ENCODE measurements at places on chromosomes 4 and X.

DNA sequence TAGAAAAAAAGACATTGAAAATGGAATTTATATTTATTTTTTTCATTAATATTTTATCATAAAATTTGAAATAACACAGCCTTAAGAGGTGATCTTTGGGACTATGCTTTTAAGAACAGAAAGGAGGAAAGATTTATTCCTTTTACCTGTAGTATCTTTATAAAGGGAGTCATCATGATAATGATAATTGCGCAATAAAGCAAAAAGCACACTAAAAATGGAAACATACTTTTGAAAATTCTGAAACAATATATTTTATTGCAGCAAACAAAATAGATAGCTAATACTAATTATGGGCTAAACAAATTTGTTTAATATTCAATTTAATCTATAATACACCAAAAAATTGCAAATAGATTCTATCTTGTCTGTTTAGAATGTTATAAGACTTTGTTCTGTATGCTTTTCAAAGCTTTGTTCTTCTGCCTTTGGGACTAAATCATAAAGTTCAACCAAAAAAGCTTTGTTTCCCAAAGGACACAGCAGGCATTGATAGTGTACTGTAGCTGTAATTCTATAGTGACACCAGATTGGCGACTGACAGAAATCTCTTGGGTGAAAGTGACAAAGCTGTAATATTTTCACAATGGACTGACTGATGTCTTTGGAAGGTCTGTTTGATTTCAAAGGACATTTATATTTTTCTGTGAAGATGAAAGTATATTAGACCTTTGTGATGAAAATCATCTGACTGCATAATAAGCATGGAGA lies 2156.6 kb upstream of the TENM3 start:
- no peak for DNase-seq

GRCh38 chrX:8242431-8243020 lies 71.5 kb upstream of the VCX2 start:
- DNase-seq, result no peak

DNA sequence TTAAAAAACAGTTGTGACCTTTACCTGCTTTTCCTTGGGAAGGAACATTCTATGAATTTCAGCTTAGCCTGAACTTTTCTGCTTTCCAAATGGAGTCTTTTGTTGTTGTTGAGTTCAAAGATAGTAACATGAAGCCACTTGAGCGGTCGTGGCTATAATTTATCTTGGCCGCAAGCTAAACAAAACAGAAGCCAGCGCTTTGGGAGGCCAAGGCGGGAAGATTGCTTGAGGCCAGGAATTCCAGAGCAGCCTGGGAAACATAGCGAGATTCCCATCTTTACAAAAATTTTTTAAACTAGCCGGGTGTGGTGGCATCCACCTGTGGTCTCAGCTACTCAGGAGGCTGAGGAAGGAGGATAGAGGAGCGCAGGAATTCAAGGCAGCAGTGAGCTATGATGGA lies 29.9 kb downstream of the TKTL1 start:
- no peak for DNase-seq

GRCh38 chrX:68419975-68420374 lies 13.3 kb downstream of the OPHN1 start:
- no peak for DNase-seq

DNA sequence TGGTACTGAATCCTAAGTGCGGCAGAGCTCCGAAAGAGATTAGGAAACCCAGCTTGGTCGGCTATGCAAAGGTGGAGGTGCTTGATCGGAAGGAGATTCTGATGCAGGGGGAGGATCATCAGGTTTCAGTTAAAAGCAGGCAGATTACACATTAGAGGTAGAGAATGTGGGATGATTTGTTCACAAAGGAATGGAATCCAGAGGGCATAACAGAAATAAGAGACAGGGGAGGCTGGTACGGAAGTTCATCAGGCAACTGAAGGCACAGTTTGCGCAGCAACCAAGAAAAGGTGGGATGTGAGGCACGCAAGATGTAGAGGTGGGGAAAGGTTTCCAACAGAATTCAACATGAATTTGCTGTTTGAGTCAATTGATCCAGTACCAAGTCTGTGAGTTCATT lies 424 bp upstream of the ZNF330 start:
- no peak for DNase-seq

- no peak for DNase-seq
Measured at GRCh38 chr4:174626342-174627008, 104.2 kb upstream of the HPGD start.

- no peak for DNase-seq
Measured at GRCh38 chr4:150385606-150386005, 196.3 kb upstream of the MAB21L2 start.

- DNase-seq, result no peak
Measured at GRCh38 chr4:155638195-155638965, 28.3 kb upstream of the GUCY1A1 start.

DNA sequence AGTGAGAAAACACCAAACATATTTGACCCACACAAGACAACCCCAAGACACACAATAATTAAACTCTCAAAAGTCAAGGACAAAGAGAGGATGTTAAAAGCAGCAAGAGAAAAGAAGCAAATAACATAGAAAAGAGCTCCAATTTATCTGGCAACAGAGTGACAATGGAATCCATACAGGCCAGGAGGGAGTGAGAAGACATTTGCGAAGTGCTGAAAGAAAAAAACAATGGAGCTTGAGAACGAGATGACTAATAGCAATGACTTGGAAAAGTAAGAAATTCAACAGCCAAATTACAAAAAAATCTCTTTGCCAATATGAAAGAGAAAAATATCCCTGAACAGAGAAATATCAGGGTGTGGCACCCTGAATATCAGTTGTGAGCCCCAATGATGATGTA lies 61.6 kb downstream of the MAD2L1 start:
- DNase-seq, result no peak

GRCh38 chr4:174870311-174870710 lies 41.3 kb upstream of the GLRA3 start:
- no peak for DNase-seq

- no peak for DNase-seq
Measured at GRCh38 chr4:186787536-186787935, 63.9 kb upstream of the FAT1 start.

GRCh38 chrX:30488092-30488491 lies 89.5 kb downstream of the TASL start:
- DNase-seq, result no peak

- DNase-seq, result no peak
Measured at GRCh38 chr4:79141530-79141929, 184.3 kb downstream of the NAA11 start.

- DNase-seq, result no peak
Measured at GRCh38 chr4:159077702-159078495, 25.0 kb upstream of the RAPGEF2 start.

GRCh38 chrX:78653118-78653822 lies 5.9 kb downstream of the RTL3 start:
- no peak for DNase-seq

GRCh38 chr4:99921174-99921573 lies 25.2 kb downstream of the DNAJB14 start:
- DNase-seq, result no peak

DNA sequence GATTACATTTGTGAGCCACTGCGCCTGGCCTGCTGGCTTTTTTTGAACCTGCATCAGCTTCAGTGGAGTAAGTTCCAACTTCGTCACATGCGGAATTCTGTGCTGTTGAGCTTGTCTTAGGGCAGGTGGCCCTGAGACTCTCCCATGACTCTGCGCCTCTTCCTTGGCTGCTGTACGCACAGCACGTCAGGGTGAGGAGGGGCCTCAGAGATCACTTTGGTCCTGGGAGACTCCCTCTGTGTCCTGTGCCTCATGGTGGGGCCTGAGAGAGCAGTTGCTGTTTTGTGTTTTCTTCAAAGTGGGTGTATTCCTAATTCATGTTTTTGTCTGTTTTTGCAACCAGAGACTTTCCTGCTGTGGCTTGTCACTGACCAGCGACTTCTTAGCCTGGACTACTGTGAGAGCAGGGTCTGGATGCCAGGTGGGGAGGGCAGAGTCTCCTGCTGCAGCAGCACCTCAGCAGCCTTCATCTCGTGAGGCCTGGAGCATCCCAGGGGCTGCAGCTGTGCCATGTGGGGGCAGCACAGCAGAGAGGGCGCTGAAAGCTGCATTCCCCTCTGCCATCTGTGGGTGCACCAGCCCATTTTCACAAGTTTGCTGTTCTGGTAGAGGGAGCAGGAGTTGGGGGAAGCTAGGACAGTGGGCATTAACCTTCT lies 107.8 kb downstream of the TNIP2 start:
- DNase-seq, result no peak

- DNase-seq, result no peak
Measured at GRCh38 chr4:3803946-3804345, 37.8 kb downstream of the ADRA2C start.

GRCh38 chr4:74618659-74619058 lies 173.7 kb downstream of the AREG start:
- DNase-seq, result no peak

DNA sequence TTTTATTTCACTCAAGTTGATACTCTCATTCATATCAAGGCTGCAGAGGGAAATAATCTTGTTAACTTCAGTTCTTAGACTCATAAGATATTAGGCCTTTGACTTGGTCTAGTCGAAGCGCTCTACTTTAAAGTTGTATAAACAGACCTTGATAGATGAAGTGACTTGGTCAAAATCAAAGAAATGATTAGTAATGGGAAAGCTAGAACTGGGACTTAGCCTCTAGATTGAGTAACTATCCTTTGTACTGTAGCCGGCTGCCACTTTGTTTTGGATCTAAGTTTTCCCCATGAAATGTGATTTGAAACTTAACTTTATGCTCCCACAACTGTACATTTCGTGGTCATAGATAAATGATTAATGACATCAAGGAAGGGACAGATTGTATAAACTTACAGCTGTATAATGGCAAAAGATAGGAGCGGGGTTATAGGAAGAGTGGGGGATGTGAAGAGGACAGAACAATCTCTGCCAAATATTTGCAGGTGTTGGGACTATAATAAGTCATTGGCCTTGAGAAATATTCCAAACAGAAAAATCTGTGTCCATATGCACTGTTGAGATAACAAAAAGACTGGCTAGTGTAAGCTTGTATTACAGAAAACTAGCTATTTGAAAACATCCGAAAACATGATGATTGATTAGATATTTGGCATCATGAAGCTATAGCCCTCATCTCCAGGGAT lies 17.2 kb downstream of the MID2 start:
- DNase-seq, result no peak

DNA sequence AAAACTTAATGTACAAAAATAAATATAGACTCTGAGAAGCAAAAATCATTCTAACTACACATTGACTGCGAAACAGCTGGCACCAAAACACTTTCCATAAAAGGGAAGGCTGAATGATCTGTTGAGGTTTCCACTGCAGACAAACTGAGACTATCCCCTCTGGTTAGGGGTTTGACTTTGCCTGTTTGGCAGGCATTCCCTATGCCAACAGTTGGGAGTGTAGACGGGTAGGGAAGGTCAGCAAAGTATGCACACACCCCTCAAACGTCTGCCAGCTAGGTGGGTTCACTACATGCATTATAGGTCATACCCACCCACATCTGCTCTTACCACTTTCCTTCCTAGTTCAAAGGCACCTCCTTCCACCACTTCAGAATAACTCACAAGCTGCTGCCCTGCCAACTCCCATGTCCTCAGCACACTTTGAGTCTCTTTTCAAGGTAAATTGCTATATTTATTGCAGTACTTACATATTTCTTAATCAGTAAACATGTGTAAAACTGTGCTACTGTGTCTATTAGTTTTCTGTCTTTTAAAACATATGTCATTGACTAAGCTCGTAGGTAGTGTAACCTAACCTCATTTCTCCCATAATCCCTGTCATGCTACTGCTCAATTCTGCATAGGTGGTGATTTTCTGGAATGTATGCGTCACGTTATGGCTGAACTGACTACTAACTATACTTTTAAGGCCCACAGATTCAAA lies 12.4 kb downstream of the CTSO start:
- no peak for DNase-seq

GRCh38 chrX:124475358-124475757 lies 129.0 kb downstream of the SH2D1A start:
- DNase-seq, result no peak

DNA sequence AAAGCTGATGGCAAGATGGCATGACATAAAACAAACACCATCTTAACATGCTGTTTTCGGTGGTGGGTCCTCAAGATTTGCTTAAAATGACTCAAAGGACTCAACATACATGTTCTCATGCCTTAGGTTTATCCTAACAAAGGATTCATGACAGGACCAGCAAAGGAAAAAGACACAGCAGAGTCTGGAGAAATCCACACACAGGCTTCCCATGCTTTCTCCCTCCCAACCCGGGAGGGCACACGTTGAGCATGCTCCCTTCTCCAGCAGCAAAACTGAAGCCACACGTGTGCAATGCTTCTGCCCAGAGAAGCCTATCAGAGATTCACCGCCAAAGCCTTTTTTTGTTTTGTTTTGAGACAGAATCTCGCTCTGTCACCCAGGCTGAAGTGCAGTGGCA lies 39.9 kb downstream of the SAT1 start:
- DNase-seq, result no peak

GRCh38 chrX:16930392-16930791 lies 16.1 kb upstream of the REPS2 start:
- DNase-seq, result no peak

DNA sequence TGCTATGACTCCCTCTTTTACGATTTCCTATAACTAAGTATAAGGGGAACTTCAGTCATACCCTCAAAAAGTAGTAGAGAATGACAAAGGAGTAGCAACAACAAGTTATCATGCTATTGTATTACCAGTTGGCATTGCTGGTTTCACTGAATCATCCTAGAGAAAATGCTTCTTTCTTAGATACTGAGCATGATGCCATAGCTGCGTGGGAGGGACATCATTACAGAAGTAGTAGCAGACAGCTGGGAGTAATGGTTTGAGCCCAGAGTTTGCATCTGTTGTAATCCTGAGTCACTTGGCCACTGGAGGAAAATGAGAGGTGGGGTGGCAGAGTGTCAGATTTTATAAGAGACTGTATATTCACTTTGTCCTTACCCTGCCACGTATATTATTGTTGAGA lies 38.6 kb downstream of the MTMR1 start:
- DNase-seq, result no peak

Measured in activated naive CD8-positive, alpha-beta T cell treated with anti-CD3 and anti-CD28 coated beads, Interleukin-2, amount 10 ng/mL, durations not matched to agents 7 days and 5 days (primary cell).